ENCODE measurements at places on chromosomes 3 and 15. TPM values are rescaled to one million over a fixed set of nuclear protein-coding genes. Genes with fewer than 3 reads are reported as not detected.

CADM2 gene
- not detected for total RNA-seq

DNA sequence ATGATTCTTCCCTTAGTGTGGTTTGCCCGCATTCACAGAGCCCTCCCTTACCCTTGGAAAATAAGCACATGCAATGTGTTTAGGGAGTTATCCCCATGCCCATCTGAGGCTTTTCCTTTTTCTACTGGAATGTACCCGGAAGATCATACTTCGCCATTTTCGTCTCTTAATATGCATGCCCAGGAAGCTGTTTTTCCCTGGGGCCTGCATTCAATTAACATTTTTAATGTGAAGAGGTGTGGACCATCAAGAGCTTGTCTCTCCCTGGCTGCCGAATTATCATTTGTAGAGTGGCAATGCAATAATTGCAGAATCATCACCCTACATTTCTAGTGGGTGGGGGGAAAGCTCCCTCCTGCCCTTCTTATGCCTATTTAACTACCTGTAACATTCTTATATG lies 976.3 kb downstream of the DIPK2A start:
- no peaks in the 10 kb centered on the region for H3K4me1 ChIP-seq
- DNase-seq = no peak
- H3K27me3 ChIP-seq = no peaks in the 10 kb centered on the region
- H3K36me3 ChIP-seq = no peaks in the 10 kb centered on the region
- H3K4me3 ChIP-seq = no peak overlapping the region

- DNase-seq = no peak
- no peak overlapping the region for H3K4me3 ChIP-seq
- no peaks in the 10 kb centered on the region for H3K4me1 ChIP-seq
These were observed 518.6 kb downstream of the GBE1 start for GRCh38 chr3:81242871-81243270.

ZCWPW2 gene
- total RNA-seq = 0.36 TPM

PEX5L gene
- not detected for total RNA-seq

GRCh38 chr15:32778391-32779176 lies 60.8 kb downstream of the GREM1 start:
- peaks cover 6% of the 10 kb centered on the region for H3K36me3 ChIP-seq
- no peak overlapping the region for H3K4me3 ChIP-seq
- no peak for DNase-seq

- no peak overlapping the region for H3K4me3 ChIP-seq
- H3K27me3 ChIP-seq = no peaks in the 10 kb centered on the region
- H3K27ac ChIP-seq = no peak overlapping the region
- DNase-seq = no peak
These were observed 19.1 kb downstream of the UROC1 start for GRCh38 chr3:126498461-126498860.

DNA sequence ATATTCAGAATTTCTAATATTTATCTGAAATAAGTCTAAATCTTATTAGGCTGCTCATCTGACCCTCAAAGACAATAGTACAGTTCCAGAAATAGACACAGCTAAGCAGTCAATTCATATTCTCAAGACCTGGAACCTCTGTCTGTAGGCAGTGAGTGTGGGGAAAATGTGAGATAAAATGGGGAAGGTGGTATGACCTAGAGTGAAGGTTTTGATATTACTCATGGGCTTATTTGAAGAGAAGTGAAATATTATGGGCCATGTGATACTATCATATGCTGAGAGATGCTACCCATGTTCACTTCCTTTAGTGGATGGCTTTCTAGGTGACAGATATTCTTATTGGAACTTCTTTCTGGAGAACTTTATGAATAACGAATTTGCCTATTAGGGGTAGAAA lies 33.5 kb downstream of the TGFBR2 start:
- no peak overlapping the region for H3K4me3 ChIP-seq
- H3K27ac ChIP-seq = peak overlapping the region; percentile 93
- H3K4me1 ChIP-seq = peaks cover 100% of the 10 kb centered on the region
- peaks cover 2% of the 10 kb centered on the region for H3K36me3 ChIP-seq
- H3K27me3 ChIP-seq = no peaks in the 10 kb centered on the region

DNA sequence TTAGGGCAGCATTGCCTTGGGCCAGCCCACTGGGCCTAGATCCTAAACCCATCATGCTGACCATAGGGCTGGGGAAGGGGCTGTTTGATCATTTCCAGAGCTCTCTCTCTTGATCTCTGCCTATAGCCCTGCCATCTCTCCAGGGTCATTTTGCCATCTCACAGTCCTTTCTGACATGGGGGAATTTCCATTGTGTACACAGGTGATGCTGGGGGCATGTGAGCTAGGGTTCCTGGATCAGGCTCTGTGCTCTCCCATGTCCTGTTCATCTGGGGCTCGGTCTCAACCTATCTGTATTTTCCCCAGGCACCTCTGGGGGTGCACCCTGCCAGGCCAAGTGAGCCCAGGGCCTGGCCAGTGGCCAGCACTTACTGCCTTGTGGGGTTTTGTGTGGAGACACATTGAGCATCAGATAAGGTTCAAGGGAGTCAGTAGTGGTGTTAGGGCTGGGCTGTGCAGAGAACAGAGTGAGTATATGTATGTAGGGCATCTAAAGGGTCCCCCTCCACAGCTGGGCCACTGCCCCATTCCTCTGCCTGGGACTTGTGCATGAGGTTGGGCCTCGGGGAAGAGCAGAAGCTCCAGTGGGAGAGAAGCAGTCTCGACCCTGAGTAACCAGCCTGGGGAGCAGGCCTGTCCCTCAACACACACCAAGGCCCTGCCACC lies 25.7 kb upstream of the APEH start:
- H3K4me3 ChIP-seq = no peak overlapping the region
- DNase-seq = no peak
- no peaks in the 10 kb centered on the region for H3K36me3 ChIP-seq
- no peaks in the 10 kb centered on the region for H3K4me1 ChIP-seq

DNA sequence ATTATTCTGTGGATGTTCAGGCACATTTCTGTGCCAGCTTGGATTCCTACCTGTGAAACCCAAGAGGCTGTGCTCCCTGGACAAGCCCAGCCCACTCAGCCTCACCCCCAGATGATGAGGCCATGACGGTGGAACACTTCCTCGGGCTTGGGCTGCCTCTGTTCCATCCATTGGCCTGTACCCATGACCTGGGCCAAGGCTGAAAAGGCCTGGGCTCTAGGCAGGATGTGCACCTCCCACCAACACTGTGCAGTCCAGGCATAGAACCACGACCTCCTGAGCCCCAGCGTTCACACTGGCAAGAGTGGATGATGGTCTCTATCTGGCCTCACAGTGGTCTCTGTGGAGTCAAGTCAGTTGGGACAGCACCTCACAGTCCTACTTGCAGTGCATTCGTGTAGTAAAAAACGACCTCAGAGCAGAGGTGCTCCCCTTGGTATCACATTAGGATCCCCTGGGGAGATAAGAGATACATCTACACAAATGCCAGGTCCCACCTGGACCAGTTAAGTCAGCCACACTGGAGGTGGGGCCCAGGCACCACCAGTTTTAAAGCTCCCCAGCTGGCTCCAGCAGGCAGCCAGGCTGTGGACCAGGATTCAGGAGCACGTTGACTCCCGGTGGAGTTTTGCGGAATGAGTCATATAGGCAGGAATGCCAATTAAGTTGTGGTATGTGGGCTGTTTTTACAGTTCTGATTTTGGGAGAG lies 39.0 kb upstream of the IGF1R start:
- no peak overlapping the region for H3K27ac ChIP-seq
- no peak for DNase-seq
- no peak overlapping the region for H3K4me3 ChIP-seq

SPINK8 gene
- total RNA-seq = not detected

GRCh38 chr3:127768346-127769008 lies 53.8 kb downstream of the MGLL start:
- no peaks in the 10 kb centered on the region for H3K27me3 ChIP-seq
- no peak overlapping the region for H3K4me3 ChIP-seq
- no peaks in the 10 kb centered on the region for H3K4me1 ChIP-seq
- no peaks in the 10 kb centered on the region for H3K36me3 ChIP-seq
- H3K27ac ChIP-seq = peak overlapping the region; percentile 41

DNA sequence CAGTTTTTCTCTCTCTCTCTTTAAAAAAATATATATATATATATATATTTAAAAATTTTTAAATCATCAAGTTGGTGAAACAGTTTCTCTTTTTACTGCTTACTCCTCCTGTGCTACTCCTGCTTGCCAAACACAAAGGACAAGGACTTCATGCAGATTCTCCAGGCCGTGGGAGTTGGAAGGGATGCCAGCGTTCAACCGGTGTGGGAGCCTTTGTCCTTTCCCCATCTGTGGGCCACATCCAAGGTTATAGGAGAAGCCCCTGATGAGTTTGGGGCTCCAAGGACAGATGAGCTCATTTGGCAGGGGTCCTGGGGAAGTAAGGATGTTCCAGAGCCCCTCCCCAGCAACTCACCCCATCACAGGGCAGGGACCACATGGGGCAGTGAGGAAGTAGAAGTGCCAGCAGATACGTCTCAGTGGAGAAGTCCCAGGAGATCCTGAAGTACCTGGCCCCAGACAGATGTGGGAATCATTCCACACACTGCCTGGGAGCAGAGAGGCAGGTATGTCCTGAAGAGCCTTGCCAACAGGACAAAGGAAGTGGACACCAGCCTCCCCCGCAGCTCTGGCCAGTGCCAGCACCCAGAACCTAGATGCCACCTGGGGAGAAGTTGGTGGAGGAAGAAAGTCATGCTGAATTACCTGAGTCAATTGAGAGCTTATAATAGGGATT lies 36.6 kb downstream of the CCK start:
- no peak for DNase-seq
- H3K27me3 ChIP-seq = no peaks in the 10 kb centered on the region
- H3K27ac ChIP-seq = no peak overlapping the region

BRK1 gene
- 72.8 TPM for total RNA-seq

GRCh38 chr3:54520060-54520459 lies 397.7 kb downstream of the CACNA2D3 start:
- H3K36me3 ChIP-seq = no peaks in the 10 kb centered on the region
- no peak overlapping the region for H3K27ac ChIP-seq
- no peaks in the 10 kb centered on the region for H3K4me1 ChIP-seq
- DNase-seq = no peak
- no peak overlapping the region for H3K4me3 ChIP-seq
- H3K27me3 ChIP-seq = no peaks in the 10 kb centered on the region

DNA sequence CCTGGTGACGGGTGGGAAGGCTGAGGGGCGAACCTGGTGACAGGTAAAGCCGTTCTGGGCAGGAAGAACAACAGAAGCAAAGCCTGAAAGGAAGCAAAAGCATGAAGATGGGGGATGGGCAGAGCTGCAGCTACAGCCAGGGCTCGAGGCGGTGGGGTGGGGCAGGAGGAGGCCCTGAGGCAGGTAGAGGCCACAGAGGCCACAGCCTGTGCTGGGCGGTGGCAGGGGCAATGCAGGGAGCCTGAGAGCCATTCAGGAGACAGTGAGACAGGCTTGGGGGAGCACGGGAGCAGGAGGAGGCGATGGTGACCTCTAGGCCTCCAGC lies 8.2 kb downstream of the PCSK6 start:
- H3K27me3 ChIP-seq = no peaks in the 10 kb centered on the region
- no peak for DNase-seq
- H3K4me3 ChIP-seq = no peak overlapping the region
- no peak overlapping the region for H3K27ac ChIP-seq

DNA sequence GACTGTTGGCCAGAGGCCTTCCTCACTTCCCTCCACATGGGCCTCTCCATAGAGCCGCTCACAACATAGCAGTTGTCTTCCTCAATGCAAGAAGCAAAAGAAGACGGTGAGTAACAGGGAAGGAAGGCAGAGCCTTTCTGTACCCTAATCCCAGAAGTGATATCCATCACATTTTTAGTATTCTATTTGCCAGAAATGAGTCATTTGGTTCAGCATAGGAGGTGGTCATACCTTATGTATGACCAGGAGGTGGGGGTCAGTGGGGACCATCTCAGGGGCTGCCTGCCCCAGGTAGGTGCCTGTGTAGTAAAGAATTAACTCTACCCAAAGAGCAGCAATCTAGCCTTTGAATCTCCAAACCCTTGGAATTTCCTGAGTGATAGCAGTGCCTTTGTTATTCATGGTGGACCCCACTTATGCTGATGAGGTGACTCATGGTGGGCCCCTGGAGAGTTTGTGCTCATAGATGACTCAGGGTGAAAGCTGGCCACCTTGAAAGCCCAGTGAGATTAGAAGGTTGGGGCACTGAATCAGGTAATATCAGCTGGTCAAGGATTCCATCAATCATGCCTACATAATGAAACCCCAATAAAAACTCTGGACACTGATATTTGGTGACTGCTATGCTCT lies 323.9 kb upstream of the IGF1R start:
- no peaks in the 10 kb centered on the region for H3K27me3 ChIP-seq
- H3K4me1 ChIP-seq = no peaks in the 10 kb centered on the region
- H3K27ac ChIP-seq = no peak overlapping the region
- no peak overlapping the region for H3K4me3 ChIP-seq
- H3K36me3 ChIP-seq = no peaks in the 10 kb centered on the region

DNA sequence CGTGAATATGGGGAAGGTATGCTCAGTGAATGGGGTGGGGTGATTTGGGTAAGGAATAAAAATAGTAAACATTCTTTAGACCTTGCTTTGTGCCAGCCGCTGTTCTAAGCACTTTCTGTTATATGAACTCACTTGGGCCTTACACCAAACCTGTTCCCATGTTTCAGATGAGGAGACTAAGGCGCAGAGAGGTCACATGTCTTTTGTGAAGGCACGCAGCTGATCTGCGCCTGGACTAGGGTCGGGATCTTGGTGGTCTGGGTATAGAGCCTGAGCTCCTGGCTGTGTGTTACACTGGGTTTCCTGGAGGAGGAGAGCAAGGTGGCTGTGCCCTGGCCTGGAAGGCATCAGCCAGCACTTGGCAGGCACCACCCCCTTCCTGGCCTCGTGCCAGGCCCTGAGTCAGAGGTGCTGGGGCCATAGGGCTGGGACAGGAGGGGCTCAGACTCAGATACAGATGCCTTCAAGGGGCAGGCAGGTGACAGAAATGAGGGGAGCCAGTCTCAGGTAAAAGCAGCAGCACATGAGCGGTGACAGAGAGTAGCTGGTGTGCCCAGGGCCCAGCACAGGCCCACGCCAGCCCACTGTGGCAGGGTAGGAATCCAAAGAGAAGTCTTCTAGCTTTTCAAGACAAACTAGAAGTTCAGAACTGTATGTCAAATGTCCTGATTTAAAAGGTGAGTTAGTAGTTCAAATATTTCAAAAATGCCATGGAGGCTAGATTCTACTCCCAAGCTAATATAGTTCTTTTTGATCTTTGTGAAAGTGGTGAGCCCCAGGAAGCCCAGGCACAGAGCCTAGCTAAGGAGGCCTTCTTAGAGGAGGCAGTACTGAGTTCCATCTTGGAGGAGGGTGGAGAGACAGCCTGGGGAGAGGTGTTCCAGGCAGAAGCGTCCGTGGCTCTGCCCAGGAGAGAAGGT lies 83.1 kb downstream of the DNAJB8 start:
- DNase-seq = no peak
- H3K27ac ChIP-seq = no peak overlapping the region
- H3K4me1 ChIP-seq = no peaks in the 10 kb centered on the region
- no peaks in the 10 kb centered on the region for H3K36me3 ChIP-seq
- H3K4me3 ChIP-seq = no peak overlapping the region

Measured in spleen (tissue), 13 donors.